ENCODE measurements at places on chromosomes 3 and 15.

GRCh38 chr3:130488288-130488687 is 28.7 kb upstream of the COL6A6 start:
- no peak for DNase-seq

DNA sequence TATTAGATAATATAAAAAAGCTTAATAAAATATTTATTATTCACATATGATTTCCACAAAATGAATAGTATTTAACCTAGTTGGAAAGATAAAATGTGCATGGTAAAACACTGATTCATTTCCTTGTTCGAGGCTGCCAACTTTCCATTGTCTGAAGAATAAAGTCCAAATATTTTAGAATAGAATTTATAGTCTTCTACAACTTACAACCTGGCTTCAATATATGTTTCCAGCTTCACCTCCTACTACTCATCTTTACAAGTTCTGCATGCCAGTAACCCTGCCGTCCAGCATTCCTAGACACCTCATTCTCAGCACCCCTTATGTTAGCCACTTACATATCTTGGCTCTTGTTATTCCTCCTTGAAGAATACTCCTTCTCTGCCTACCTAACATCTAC is 244.5 kb downstream of the FGF12 start:
- no peak for DNase-seq

GRCh38 chr3:111808439-111808838 is 50.6 kb upstream of the PHLDB2 start:
- DNase-seq, result no peak

GRCh38 chr3:160677459-160677881 is 510 bp downstream of the ARL14 start:
- DNase-seq, result no peak

DNA sequence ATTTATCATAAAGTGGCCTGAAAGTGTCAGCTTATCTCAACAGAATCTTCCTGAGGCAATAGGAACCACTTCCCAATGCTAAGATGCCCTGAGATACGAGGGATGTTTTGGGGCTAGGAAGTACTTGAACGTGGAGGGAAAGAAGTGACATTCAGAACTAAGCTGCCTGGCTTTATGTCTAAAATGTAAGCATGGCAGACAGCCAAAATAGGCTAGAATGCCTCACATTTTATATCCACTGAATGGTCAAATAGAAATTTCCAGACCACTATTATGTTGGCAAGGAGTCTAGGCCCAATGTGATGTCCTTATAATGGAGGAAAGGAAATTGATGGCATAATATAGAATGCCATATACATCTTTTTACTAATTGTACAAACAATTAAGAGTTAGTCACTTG is 154.9 kb downstream of the PEX5L start:
- no peak for DNase-seq

DNA sequence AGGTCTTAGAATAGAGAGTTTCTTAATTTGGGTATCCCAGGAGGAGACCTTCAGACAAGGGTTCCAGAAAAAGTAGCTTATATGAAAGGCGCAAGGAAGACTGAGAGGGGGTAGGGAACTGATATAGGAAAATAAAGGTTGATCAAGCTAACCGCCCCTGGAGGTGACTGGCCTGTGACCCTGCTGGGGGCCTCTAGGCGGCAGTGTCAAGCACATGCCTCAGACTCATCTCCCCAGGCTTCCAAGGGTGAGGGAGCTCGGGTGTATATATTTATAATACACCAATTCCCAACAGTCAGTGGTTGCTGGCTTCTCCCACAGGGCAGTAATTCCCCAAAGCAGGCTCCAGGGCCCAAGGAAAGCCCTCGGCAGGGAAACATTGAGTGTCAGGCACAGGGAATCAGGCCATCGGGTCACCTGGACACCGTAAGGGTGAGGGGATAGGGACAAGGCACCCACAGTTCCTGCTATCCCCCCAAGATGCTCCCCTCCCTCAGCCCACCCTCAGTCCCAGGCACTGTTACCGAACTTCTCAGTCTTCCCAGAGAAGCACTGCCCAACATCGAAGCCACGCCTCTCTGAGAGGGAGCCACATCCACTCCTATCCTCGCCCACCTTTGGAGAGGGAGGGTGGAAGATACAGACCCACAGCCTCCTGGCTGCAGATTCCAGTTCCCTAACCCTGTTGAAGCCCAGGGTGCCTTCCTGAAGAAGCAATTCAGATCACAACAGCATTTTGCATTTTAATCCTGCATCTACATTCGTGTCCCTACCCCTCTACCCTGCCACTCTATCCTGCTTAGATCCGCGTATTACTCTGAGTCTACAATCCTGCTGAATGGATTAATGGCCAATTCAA is 19.5 kb upstream of the CAV3 start:
- no peak for DNase-seq
